Effector memory CD4-positive, alpha-beta T cell (primary cell): ENCODE measurements at places on chromosomes 4 and X.
A peak's percentile ranks its signal among the peaks of the same experiment; 100 is the strongest.

GRCh38 chrX:826448-826847 lies 195.9 kb downstream of the SHOX start:
- DNase-seq = no peak

GRCh38 chr4:152458801-152459302 lies 77.0 kb downstream of the FBXW7 start:
- no peak for DNase-seq

GRCh38 chr4:40285692-40286091 lies 49.4 kb upstream of the CHRNA9 start:
- no peak for DNase-seq

- DNase-seq = no peak
These were observed 161.8 kb downstream of the RAP1GDS1 start for GRCh38 chr4:98423009-98423408.

- no peak for DNase-seq
These were observed 4.9 kb downstream of the TASL start for GRCh38 chrX:30572678-30573077.

DNA sequence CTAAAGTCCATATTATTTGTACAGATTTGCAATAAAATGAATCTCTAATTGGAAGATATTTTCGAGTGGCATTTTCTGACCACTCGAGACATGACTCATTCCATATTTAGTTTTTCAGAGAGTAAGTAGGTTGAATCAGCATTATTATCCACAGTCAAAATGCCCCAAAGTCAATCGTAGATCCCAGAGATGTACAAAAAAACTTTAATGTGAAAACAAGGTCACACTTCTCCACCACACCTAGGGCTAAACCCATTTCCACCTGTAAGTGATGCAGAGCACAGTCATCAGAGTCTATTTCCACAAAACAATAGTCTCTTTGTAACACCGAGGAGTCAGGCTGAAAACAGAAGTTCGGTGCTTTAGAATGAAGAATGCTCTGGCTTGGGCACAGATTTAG lies 117.1 kb upstream of the TENM3 start:
- DNase-seq = no peak

- DNase-seq = no peak
These were observed 23.9 kb downstream of the ARHGAP36 start for GRCh38 chrX:131081772-131082740.

GRCh38 chrX:151505796-151506195 lies 57.7 kb upstream of the PASD1 start:
- no peak for DNase-seq

GRCh38 chrX:86421771-86422170 lies 273.5 kb downstream of the DACH2 start:
- DNase-seq = no peak

DNA sequence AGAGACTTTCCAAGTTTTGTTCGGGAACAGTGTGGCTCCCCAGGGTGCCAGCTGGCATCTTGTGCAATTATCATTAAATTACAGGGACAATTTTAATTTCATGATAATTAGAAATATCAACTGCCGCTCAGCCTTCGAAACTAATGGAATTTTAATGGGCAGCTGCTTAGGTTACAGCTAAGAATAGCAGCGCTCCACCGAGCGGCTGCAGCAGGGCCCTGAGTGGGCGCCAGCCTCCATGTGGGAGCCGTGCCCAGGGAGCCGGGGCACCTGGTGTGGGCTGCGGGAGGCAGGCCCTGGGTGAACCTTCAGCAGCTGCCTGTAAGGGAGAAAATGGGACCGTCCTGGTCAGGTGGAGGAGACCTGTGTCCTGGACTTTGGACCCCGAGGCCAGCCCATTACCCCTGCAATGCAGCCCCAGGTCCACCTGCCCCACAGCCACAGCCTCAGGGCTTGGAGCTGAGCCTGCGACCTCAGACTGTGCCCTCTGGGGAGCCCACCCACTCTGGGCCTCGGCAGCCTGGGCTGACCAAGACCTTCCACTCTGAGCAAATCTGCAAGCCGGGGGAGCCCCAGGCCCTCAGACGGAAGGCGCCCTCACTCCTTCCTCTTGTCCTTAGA lies 21.1 kb downstream of the MSANTD1 start:
- no peak for DNase-seq

DNA sequence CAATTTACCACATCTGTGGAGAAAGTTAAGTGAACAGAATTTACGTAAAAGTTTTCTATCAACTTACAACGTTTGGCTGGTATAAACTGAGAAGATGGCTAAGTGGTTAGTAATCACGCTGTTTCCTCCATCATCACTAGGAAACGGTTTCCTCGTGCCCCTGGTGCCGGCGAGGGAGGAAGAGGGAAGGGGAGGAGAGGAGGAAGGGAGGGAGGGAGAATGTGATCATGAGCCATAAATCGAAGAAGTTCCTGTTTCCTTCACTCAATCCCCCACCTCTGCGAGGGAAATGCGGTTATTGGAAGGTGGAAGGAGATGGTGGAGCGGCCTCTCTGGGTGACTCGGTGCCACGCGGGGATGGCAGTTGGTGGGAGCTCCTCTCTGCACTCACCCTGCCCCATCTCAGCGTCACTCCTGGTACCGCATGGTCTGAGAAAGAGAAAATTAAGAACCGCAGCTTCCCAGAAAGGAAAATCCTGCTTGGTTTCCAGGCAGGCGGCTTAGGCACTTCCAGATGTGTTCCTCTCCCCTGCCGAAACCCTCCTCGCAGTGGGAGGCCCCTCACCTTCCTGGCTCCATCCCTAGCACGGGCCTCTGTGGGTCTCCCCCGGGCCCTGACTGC lies 216.8 kb downstream of the AFAP1 start:
- DNase-seq = no peak

DNA sequence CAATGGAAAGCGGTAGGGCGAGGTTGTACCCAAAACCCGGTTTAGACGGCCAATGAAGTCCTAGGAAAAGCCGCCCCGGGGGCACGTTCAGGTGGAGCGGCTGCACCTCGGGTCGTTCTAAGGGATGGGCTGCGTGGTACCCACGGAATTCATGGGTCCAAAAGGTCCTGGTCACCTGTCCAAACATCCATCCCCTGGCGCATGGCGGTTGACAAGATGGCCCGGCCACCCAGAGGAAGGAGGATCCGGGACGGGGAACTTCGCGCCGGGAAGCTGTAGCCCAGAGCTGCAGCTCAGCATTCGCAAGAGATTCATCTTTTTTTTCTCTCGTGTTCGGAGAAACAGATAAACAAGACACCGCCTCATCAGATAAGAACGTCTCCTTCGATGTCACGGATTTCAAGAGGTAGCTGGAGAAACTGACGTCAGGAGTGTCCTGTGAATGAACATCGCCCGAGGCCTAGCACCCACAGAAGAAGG lies 10.9 kb downstream of the PITX2 start:
- DNase-seq = no peak

DNA sequence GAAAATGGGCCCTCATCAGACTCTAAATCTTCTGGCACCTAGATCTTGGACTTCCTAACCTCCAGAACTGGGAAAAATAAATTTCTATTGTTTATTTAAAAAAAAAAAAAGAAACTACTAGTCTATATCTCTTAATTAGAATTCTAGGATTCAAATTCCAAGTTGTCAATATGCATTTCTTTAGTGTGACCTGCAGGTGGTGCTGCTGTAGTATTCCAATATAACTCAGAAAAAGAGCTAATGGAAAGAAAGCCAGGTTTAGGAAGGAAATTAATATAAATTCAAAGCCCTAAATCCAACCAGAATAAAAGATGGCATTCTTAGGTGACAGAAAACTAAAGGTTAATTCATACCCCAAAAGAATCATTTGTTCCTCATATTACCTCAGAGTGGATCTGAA lies 80.0 kb upstream of the NALF2 start:
- no peak for DNase-seq

DNA sequence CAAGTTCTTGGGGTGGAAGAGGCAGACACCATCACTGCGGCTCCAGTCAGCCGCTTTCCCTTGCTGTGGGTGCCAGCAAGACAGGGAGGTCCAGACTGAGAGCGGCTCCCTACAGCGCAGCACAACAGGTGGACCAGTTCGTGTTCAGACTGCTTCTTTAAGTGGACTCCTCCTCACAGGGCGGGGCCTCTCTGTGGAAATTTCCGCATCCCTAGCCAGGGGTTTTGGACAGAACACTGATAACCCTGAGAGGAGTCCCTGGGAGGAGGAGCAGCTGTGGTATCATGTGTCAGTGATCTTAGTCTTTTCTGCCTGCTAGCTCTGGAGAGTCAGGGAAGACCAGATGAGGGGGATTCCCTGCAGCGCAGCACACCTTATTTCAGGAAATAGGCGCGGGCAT lies 48.5 kb downstream of the MAGEC2 start:
- DNase-seq = no peak

GRCh38 chr4:110595583-110595982 lies 27.3 kb downstream of the PITX2 start:
- no peak for DNase-seq

GRCh38 chrX:133938530-133938929 lies 46.9 kb downstream of the GPC3 start:
- no peak for DNase-seq

- DNase-seq = no peak
These were observed 28.9 kb upstream of the TLL1 start for GRCh38 chr4:165844161-165844560.

- no peak for DNase-seq
These were observed 338.8 kb downstream of the PPP3CA start for GRCh38 chr4:101008503-101008902.

- DNase-seq = no peak
These were observed 109.3 kb upstream of the USP9X start for GRCh38 chrX:40975951-40976350.

GRCh38 chrX:14673764-14674163 lies 144.4 kb downstream of the GLRA2 start:
- no peak for DNase-seq

- DNase-seq = no peak
These were observed 1.7 kb upstream of the GPR50 start for GRCh38 chrX:151174581-151175282.

- peak; percentile 44 for DNase-seq
These were observed 22.4 kb upstream of the CLTRN start for GRCh38 chrX:15686818-15687685.

GRCh38 chr4:156638925-156639605 lies 332.5 kb downstream of the PDGFC start:
- no peak for DNase-seq

GRCh38 chr4:127425851-127426250 lies 206.9 kb upstream of the INTU start:
- no peak for DNase-seq

DNA sequence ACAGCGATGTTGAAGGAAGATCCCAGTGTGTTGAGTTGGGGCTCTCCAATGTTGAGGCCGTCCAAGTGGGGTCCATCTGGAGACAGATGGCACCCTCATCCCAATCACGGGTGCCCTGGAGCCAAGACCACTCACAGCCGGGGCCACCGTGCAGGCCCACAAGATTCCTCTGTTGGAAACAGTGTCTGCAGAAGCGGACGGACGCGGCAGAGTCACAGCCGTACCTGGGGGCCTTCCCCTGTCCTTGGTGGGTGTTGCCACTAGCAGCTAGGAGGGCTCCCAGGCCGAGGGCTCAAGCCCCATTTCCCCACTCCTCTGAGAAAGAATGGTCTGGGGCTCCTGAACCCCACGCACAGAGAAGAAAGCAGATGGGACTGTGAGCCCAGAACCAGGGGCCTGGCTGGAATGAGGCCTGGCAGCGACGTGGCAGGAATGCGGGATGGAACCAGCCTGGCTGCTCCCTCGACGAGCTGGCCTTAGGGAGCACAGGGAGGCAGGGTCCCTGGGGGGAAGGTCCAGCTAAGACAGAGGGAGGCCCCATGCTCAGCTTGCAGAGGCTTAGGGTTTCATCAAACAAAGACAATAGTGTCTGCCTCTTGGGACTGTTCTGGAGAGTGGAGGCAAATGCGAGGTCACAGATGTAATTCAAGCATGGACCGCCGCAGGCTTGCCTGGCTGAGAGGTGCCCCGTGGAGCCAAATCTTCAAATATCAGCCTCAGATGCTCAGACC lies 228.9 kb downstream of the AFAP1 start:
- DNase-seq = no peak

GRCh38 chrX:132802033-132802432 lies 156.4 kb downstream of the HS6ST2 start:
- DNase-seq = no peak

DNA sequence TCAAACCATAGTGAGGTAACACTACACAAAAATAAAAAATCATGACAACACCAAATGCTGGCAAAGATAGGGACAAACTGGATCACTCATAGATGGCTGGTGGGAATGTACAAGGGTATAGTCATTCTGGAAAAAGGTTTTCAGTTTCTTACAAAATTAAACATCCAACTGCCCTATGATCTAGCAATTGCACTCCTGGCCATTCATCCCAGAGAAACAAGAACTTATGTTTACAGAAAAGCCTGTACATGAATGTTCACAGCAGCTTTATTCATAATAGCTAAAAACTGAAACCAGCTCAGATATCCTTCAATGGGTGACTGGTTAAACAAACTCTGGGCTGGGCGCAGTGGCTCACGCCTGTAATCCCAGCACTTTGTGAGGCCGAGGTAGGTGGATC lies 43.3 kb downstream of the NYX start:
- DNase-seq = no peak

DNA sequence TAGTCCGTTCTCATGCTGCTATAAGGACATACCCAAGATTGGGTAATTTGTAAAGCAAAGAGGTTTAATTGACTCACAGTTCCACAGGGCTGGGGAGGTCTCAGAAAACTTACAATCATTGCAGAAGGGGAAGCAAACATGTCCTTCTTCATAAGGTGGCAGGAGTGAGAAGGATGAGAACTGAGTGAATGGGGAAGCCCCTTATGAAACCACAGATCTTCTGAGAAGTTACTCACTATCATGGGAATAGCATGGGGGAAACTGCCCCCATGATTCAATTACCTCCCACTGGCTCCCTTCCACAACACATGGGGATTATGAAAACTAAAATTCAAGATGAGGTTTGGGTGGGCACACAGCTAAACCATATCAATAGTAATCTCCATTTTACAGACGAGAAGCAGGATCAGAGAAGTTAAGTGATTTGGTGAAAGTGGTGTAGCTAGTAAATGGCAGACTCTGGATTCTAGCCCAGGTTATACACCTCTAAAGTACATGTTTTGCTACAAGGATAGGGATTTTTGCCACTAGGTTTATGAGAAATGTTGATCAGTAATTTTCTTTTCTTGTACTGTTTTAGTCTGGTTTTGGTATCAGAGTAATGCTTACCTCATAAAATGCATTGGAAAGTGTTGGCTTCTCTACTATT lies 47.3 kb upstream of the C1GALT1C1 start:
- DNase-seq = no peak

- no peak for DNase-seq
These were observed 4.0 kb downstream of the PLP2 start for GRCh38 chrX:49175435-49176274.

DNA sequence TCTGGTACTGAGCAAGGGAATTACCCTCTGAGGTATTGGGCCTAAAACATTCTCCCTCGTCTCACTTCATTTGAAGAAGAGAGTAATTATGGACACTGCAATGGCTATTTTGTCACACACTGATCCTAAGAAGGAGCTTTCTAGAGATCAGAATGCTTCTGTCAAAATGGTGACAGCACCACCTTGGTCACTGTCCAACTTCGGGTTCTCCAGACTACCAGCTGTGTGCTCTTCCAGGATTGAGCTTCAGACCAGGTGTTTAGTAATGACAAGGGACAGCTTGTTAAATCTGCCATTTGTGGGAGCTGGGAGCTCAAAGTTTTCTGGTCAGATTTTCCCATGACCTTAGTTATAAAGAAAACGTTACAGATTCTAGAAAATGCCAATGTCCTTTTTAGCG lies 105.4 kb downstream of the POLA1 start:
- DNase-seq = no peak
